ENCODE measurements at places on chromosomes 5 and 9.

DNA sequence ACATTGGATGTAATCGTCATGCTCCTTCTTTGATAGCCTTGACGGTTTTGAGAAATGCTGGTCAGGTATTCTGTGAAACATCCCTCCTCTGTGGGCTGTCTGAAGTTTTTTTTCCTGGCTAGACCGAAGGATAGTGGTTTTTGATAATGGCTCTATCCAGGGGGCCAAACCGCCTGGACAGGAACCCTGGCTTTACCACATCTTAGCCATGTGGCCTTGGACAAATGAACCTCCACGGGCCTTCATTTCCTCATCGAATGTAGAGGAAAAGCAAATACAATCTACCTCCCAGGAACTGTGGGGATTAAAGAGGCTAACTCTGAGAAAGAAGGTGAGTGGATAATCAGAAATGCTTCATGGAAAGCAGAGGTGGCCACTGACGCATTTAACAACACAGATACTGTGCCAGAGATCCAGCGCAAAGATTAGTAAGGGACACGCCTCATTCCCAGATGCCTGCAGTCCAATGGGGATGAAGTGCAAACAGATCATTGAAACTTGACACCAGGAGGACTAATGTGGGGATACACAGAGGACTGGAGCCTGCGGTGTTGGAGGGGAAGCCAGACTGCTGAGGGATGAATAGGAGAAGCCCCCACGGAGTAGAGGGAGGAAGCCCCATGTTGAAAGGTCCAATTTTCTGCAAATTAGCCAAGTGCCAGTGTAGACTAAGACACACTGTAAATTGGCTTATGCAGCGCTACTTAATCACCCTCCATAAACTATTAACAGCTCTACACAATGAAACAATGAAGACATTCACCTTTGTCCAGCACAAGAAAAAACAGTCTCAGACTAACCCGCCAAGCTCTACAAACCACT, 41.6 kb downstream of the MYO10 start:
- peak; percentile 21 for DNase-seq

- no peak for DNase-seq
Observed at GRCh38 chr9:130414081-130414731, 30.6 kb upstream of the ASS1 start.

DNA sequence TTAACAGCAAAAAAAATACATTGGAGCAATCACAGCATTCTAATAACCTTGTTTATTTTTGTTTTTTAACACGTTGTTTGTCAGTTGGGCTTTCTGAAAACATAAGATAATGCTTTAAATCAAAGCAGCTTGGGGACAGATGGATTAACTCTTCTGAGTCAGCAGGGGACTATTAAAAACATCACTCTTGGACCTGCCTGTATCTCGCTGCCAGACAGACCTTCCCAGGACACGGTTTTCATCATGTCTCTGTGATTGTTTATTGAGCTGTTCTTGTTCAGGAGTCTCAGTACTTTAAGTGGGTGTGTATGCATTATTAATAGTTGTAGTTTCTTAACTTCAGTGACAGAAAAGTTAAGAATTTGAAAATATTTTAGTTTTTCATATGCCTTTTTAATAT, 173.2 kb downstream of the SH3GL2 start:
- no peak for DNase-seq

DNA sequence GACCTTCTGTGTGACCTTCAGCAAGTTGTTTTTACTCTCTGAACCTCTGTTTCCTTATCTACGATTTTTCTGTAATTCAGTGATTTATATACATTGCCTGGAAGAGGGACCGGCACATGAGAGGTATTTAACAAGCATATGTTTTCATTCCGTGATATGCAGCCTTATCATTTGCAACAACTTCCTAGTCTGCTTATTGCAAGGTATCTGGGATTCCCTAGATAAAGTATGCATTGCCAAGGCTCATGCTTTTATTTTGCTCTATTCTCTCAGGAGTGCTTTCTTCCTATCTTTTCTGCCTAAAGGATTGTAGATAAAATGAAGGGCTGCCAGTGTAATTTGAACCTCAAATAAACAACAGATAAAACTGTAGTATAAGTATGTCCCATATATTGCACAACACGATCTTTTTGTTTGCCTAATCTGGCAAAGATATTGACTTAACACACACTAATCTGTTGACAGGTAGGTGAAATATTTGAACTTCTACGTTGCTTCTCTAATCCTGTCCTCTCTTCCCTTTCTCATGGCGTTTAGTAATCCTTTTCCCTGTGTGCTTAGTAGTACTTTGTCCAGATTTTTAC, 377.2 kb upstream of the TNC start:
- DNase-seq = no peak

DNA sequence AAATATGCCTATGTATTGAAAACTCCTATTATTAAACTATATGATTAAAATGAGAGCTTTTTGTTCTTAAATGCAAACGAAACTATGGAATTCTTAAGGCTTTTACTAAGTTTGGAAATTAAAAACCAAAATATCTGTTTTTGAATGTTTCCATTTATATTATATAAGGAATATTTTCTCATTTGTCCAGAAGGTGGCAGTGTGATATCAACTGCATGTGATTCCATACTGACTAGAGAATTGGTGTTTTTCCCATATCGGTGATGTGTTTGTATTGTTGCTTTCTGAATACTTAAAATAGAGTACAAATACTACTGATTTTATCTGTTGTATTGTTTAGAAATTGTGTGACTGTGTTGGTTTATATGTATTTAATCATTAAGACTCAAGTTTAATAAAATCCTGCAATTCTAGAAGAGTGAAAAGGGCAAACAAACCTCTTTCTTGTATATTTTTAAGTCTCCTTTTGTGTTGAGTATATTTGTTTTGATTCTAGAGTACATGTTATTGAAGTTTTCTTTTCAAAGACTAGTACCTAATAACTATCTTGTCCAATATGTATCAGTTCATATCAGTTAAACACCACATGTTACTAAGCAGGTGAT, 320.8 kb downstream of the CCDC171 start:
- DNase-seq = peak; percentile 67

DNA sequence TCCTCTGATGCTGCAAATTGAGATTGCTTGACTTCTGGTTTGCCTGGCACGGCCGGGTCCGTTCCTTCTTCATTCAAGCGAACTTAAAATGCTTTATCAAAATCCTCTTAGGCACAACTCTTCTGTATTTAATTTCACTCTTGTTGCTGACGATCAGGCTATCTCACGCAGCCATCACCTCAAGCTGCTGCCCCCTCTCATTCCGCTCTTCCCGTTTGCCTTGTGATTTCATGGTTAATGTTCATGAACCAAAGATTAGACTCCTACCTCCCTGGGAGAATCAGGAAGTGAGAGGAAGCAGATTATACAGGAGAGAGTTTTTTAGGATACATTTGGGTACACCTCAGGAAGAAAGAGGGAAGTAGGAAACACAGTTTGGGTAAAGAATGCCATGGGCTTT, 22.6 kb downstream of the QRFP start:
- no peak for DNase-seq

DNA sequence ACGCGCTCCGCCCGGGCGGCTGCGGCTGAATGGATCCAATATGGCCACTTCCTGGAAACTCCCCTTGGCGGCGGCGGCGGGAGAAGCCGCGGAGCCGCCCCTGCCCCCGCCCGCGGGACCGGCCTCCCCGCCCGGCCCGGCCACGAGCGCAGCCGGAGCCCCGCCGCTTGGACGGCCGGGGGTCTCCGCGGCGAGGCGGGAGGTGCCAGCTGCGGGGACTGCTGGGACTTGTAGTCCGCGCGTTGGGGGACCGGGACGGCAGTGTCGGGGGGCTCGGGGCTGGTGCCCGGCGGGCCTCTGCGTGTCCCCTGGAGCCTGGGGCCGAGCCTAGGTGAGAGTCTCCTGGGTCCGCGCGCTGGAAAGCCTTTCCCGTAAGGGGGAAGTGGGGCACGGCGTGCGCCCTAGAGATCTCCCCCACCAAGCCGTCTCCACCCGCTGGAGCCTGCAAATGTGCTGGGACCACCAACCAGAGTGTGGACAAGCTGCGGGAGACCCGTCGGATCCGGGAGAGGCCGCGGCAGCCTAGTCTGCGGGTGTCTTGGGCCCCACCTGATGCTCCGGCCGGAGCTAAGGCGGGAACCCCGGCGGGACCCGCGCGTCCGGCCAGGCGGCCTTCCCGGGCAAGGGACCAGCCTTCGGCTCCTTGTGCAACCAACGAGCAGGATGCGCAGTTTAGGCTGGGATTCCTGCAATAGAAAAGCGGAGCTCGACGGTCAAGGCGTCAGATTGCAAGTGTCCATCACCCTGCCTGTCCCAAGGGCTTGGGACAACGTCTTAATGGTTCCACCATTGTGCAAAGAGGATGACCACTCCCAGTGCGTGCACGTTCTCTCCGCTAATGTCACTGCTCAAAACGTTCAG, at the start of gene SEPTIN8:
Gene SEPTIN8 (minus strand): TSS at position 31 of the 861 bp plus-strand sequence. CDS start 102 bp downstream, outside the sequence.
- peak; percentile 8 for DNase-seq

DNA sequence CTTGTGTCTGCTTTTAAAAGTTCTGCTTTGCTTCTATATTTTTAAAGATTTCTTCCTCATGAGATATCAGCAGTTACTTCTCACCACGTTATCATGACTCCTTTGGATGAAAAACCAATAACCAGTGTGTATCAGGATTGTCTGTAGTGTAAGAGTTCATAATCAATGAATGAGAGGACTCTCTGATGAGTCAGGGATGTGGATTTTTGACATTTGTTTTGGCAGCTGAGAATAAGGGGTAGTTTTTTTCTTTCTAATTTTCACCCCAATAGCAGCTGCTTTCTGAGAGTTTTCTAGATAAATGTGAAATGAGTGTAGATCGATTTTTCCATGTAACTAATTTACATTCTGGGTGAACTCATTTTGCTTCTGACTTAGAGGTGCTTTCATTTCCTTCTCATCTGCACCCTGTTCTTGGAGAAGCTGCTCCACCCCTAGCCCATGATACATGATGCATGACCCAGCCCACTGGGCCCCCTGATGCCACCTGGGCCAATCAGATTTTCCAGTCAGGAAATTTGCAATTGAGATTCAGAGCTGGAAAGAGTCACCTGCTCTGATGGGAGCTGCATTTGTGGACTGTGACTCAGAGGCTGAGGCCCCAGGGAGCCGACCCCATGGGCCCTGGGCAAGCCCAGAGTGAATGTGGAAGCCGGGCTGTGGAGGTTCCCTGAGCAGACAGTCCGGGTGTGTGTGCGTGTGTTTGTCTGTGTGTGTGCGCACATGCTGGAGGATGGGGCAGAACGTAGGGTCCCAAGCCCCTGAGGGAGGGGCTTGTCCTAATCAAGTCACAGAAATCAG, 159.3 kb downstream of the RGS3 start:
- peak; percentile 88 for DNase-seq

GRCh38 chr9:72915659-72916058, 37.2 kb downstream of the ALDH1A1 start:
- DNase-seq = no peak

GRCh38 chr9:130461218-130461630, 16.5 kb downstream of the ASS1 start:
- DNase-seq = no peak

- no peak for DNase-seq
Observed at GRCh38 chr5:101929628-101930027, 366.5 kb downstream of the SLCO4C1 start.

DNA sequence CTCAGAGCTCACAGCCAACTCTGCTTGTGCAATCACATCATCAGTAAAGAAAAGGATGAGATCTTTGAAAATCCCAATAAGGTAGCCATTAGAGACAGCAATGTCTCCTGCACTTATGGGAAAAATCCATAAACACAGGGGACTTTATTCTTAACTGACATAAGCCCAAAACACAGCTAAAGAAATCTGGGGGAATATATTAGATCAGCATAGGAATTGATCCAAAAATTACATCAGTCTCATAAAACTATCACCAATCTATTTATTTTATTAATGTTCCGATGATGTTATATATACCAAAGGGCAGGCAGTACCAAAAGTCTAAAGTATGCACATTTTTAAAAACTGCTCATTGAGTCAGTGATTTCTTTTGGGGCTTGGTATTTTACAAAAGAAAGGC, 6.9 kb downstream of the MRPS27 start:
- no peak for DNase-seq

- DNase-seq = no peak
Observed at GRCh38 chr5:117496801-117497200, 922.2 kb upstream of the SEMA6A start.

DNA sequence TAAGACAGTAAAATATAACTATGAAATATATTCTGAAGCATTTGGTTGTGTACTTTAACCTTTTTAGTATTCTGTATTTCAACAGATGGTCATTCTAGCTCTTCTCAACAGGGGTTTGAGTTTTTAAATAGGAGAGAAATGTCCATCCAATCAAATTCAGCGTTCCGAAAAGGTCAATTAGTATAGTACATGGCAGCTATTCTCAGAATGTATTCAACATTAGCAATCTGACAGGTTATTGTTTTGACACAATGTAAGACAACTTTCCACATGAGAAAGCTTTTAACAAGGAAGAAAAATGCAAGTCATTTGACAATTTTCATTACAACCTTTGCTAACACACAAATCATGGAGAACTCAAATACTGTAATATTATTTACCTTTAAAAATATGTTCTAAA, 996.3 kb upstream of the CDH10 start:
- DNase-seq = no peak

DNA sequence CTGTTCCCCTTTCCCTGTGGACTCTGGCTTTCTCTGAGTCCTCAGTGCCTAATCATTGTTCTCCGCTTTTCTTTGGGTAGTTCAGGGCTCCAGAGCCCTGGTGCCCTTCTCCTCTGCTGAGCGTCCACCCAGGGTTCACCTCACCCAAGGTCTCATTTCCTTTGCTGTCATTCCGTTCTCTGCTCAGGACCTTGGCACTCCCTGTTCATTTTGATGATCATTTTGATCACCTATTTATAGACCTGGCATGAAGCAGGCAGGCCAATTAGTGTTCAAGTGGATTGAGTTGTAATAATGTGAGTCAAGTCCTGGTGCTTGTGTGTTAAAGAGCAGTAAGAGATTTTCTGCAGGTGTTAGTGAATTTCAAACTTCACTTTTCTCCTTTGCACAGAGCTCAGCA, 3.6 kb downstream of the TRIO start:
- DNase-seq = no peak

DNA sequence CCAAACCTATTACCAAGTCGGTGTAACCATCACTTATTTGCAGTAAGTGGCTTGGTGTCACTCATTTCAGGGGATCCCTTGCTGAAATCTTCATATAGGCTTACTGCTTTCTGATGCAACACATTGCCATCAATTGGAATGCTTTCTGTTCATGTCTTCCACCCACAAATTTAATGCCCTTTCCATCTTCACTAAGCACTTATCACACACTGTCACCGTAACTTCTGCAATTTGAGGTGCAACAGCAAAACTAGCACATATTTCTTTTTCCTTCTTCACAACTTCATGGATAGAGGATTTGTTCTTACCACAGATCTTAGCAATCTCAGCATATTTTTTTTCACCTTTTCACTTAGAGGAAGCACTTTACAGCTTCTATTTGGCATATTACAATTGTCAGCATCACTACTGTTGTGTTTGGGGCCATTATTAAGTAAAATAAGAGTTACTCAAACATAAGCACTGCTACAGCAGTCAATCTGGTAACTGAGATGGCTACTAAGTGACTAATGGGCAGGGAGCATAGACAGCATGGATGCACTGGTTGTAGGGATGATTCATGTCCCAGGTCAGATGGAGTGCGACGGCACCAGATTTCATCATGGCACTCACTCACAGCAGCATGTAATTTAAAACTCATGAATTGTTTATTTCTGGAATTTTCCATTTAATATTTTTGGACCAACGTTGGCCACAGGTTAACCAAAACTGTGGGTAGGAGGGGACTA, 70.1 kb downstream of the PIP5K1B start:
- peak; percentile 52 for DNase-seq

- DNase-seq = peak; percentile 13
Observed at GRCh38 chr5:62256161-62257019, 49.6 kb upstream of the KIF2A start.
